Aorta (tissue), 5 donors: ENCODE measurements at places on chromosomes 2 and 18.

- no peak for DNase-seq
Measured at GRCh38 chr18:35778850-35779627, 193.4 kb upstream of the RMP24 start.

- DNase-seq = no peak
Measured at GRCh38 chr18:76463358-76463757, 31.7 kb downstream of the ZNF516 start.

- DNase-seq = no peak
Measured at GRCh38 chr18:73948497-73948896, 199.1 kb downstream of the FBXO15 start.

DNA sequence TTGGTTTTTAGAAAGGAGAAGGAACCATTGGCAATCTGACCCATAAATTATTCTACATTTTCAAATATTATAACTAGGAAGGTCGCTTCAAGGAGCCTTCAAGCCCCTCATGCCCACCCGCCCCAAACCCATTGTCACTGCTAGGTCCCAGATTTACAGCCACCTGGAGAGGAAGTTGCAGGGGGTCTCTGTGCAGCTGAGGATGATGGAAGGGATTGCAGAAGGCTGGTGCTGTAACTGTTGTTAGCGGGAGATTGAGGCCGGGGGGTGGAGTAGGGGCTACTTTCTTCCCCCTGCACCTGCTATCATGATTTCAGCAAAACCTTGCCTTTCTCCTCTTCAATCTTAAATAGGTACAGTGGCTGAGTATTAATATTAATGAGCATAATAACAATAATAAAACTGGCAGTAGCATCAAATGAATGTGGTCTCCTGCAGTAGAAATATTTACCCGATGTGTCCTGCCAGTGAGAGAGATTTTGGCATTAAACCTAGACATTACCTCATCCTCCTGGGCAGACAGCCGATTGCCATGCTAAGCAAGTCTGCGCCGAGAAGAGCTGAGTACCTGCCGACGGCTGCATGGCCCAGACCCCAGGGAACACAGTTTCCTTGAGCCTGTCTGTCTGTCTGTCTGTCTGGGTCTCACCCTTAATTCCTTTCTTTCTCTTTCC is 225.4 kb downstream of the FAM210A start:
- DNase-seq = no peak

GRCh38 chr2:221392228-221392881 is 179.7 kb downstream of the EPHA4 start:
- no peak for DNase-seq

DNA sequence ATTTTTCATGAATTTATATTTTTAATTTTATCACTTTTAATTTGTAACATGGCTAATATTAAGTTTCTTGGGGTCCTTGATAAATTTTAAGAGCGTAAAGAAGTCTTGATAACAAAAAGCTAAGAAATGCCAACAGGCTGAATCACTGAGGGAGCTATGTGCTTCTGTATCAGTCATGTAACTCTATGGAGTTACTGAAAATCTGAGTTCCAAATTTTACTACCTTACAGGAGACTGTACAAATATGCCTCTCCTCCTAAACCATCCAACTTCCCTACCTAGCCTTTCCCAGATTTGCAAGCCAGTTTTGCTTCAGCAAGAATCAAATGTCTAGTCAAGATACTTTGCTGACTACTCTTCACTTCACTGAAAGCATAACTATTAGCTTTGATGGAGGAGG is 35.7 kb downstream of the FEZ2 start:
- no peak for DNase-seq

- DNase-seq = no peak
Measured at GRCh38 chr2:67945940-67946339, 116.9 kb downstream of the C1D start.

DNA sequence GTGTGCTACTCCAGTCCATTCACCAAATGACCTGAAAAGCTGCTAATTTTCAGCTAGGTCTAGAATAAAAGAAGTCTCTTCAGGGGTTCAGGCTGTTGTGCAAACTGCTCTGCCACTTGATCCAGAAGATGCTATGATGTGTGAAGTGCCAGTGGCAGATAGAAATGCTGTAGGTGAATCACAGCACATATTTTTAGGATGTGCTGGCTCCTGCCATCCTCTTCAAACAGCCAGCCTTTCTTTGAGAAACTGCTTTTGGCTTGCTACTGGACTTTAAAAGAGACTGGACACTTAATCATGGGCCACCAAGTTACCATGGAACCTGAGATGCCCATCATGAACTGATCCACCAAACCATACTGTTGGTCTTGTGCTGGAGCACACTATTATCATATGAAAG is 322.1 kb downstream of the EN1 start:
- DNase-seq = no peak

DNA sequence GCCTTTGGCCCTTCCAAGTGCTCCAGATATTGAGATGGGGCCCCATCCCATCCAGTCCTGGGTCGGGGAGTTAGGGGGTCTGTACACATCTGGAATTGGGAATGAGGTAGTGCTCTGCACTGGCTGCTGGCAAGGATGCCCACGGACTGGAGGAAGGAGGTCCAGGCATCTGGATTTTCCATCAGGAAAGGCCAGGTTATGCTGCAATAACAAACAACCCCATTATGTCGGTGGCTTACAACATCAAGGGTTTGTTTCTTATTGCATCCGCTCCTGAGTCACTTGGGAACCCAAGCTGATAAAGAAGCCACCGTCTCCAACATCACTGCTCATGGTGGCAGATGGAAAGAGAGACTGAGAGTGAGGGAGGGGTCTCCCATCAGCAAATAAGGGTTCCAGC is 229.9 kb downstream of the TFCP2L1 start:
- no peak for DNase-seq
